Activated T-helper 1 cell treated with anti-CD3 and anti-CD28 coated beads, Interleukin-12 subunit alpha, Interleukin-12 subunit beta, Interleukin-2, Interleukin-4 antibody, amounts not matched to agents 30 ng/mL and 10 ng/mL and 1 ng/mL, durations not matched to agents 14 hours and 24 hours and 36 hours (primary cell): ENCODE measurements at places on chromosomes 3 and 15. TPM values are rescaled to one million over a fixed set of nuclear protein-coding genes. Genes with fewer than 3 reads are reported as not detected.

CFAP91 gene
- total RNA-seq = 0.24 TPM in 1 of 2 replicates, not detected in the other

CHCHD4 gene
- total RNA-seq = 27.8 and 29.4 TPM in 2 replicates

NME9 gene
- not detected in 2 replicates for total RNA-seq

RHOV gene
- total RNA-seq = 1.3 and 1.6 TPM in 2 replicates

GRCh38 chr15:40468898-40469331 is 1.9 kb upstream of the CHST14 start:
- DNase-seq = no peak
